Activated naive CD8-positive, alpha-beta T cell treated with anti-CD3 and anti-CD28 coated beads for 36 hours (primary cell): ENCODE measurements at places on chromosomes 11 and 22. TPM values are rescaled to one million over a fixed set of nuclear protein-coding genes. Genes with fewer than 3 reads are reported as not detected.

DNA sequence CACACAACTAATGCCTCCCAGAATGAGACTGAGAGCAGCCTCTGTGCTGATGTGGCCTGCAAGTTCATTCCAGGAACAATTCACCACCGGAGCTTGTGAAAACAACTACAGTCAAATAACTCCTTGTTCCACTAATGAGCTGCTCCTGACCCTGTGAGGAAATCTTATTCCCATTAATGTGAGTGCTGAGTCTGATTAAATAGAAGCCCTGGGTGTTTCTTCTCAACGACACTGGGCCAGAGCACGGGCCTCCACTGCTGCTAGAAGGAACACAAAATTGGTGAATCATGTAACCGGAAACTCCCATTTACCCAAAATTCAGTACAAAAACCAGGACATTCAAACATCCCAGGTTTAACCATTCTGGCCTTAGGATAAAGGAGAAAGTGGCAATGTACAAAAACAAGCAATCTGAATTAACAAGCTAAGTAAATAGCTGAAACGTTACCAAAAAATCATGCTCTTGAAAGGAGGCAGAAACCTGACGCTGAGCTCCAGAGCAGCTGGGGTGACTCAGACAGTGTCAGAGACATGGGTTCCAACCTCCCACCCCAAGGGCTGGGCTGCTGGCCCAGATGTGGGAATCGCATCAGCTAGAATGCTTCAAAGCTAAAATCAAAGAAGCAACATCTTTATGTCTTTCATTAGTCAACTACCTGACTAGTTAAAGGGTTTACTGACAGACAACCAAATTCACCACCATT lies 26.7 kb downstream of the SERGEF start:
- H3K36me3 ChIP-seq = peaks cover 28% of the 10 kb centered on the region
- no peaks in the 10 kb centered on the region for H3K4me1 ChIP-seq
- H3K27me3 ChIP-seq = no peaks in the 10 kb centered on the region
- H3K4me3 ChIP-seq = no peak overlapping the region
- H3K27ac ChIP-seq = no peak overlapping the region

- no peak overlapping the region for H3K27ac ChIP-seq
- H3K27me3 ChIP-seq = no peaks in the 10 kb centered on the region
- no peaks in the 10 kb centered on the region for H3K4me1 ChIP-seq
Observed at GRCh38 chr11:114017723-114018122, 41.8 kb upstream of the ZBTB16 start.

Gene USH1C
- total RNA-seq = not detected

DNA sequence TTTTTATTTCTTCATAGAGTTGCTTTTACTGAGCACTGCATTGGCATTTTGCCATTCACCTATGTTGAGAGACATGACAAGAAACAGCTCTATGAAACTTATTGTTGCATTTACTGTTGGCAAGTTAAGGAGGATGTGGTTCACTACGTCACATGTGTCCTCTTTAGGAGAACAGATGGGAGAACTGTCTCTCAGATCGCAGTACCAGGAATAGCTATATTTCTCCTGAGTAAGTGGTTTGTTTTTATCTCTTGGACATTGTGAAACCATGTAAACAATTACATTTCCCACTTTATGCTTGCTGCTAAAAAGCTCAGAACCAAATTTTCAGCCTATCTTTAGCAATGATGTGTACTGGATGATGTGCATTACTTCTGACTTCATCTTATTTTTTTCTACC lies 34.8 kb upstream of the PSMA1 start:
- H3K27me3 ChIP-seq = no peaks in the 10 kb centered on the region
- H3K36me3 ChIP-seq = peaks cover 58% of the 10 kb centered on the region
- H3K27ac ChIP-seq = peak overlapping the region; percentile 64
- H3K4me1 ChIP-seq = peaks cover 30% of the 10 kb centered on the region
- H3K4me3 ChIP-seq = peak overlapping the region; percentile 4

DNA sequence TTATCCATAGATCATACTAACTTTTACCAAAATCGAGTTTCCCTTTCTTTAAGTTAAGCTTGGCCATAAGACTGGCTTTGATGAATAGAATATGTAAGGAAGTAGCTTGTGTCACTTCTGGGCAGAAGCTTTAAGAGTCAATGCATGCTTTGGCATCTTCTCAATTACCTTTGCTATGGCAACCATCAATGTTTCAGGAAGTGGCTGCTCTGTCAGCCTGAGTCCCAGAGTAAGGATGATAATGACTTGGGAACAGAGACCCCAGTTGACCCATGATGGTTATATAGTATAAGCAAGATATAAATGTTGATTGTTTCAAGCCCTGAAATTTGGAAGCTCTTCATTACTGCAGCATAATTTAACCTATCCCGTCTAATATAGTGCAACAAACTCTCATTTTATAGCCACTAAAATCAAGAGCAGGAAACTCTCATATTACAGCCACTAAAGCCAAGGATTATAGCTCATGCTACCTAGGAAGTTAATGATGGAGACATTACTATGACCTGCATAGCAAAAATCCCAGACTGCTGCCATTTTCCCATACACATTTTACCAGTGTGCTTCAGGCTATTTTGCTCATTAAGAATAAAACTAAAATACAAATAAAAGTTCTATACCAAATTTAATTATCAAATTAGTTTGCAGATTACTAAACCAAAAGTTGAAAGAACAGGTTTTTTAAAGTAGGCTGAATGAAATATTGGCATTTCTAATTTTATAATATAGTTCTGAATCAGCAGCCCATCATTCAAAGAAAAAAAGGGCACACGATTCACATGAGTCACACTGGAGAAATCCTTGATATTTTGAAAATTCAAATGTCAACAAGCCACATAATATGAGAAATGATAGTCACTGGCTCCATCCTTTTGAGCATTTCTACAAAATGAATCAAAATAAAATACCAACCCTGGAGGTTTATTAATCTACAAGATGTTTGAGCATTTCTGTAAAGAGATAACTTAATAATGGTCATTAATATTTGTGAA lies 23.8 kb downstream of the FSHB start:
- H3K36me3 ChIP-seq = no peaks in the 10 kb centered on the region
- no peaks in the 10 kb centered on the region for H3K27me3 ChIP-seq
- H3K4me1 ChIP-seq = peaks cover 8% of the 10 kb centered on the region
- no peak for DNase-seq

Gene DEFB131B
- not detected for total RNA-seq

Gene CHRDL2
- total RNA-seq = not detected

DNA sequence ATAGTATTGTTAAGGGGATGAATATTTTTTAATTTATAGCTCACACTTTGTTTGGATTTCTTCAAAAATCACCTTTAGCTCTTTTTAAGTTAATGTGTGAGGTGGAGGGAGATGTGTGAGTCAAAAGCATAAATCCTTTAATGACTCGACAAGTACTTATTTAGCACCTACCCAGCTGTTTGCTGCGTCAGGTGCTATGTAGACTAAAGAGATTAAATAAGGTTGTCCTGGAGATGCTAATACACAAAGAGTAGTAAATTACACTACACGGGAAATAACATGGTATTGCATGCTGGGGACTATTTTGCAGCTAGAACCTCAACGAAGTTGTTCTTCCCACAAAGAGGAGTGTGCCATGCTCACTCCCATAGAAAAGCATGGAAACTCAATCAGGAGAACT lies 583.3 kb upstream of the TENM4 start:
- H3K4me3 ChIP-seq = no peak overlapping the region
- no peaks in the 10 kb centered on the region for H3K27me3 ChIP-seq
- no peaks in the 10 kb centered on the region for H3K36me3 ChIP-seq

DNA sequence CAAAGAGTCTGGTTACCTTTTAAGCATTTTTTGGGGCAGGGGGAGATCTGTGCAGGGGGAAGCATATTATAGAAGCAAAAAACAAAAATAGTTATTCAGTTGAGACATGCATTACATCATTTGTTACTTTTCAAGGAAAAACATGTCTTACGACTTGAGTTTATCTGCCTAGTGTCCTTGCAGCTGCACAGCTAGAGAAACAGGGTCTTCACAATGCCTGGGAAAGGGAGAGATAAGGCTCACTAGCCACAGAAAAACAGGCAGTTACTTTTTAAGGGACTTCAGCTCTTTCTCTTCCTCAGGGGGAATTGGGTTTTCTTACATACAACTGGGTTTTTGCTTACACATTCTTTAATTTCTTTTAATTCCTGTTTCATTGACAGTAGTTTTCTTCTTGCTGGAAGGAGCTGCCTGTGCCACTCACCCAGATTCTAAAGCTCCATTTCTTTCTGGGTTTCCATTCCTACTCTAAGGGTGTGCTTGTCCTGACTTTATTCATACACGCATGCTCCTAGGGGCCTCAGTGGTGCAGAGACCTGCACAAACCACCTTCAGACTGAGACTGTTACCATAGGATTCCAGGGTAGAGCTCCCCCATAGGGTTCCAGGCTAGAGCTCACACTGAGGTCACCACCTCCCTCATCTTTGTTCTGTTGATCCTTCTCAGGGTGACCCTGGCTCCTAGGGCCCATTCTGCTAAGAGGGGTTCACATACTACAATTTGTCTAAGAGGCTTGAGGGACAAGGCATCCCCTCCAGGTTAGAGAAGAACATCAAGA lies 14.7 kb upstream of the UBQLNL start:
- H3K4me1 ChIP-seq = no peaks in the 10 kb centered on the region
- H3K27me3 ChIP-seq = no peaks in the 10 kb centered on the region
- no peaks in the 10 kb centered on the region for H3K36me3 ChIP-seq
- no peak for DNase-seq
- no peak overlapping the region for H3K4me3 ChIP-seq
- no peak overlapping the region for H3K27ac ChIP-seq

DNA sequence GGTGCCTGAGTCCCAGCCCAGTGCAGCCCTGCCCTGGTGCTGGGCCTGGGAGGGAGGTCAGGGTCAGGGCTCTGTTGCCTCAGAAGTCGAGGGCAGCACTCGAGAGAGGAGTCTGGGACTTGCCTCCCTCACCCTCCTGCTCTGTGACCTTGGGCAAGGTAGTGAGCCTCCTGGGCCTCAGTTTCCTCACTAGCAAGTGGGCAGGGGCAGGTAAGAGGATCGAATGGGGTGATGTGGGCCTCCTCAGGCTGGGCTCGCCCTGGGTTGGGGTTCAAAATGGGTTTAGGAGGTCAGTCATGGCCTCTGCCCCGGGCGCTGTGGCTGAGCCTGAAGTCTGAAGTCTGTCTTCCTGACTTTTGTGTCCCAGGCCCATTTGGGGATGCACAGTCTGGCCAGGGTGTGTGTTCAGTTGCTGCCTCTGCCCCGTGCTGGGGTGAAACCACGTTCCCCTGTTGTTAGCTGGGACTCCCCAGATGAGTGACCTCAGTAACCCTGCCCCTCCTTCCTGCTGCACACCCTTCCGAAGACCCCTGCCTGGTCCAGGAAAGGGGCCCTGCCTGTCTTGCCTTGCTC lies 40.9 kb upstream of the CELSR1 start:
- H3K27me3 ChIP-seq = no peaks in the 10 kb centered on the region
- no peak for DNase-seq
- H3K27ac ChIP-seq = no peak overlapping the region
- peaks cover 27% of the 10 kb centered on the region for H3K4me1 ChIP-seq
- H3K36me3 ChIP-seq = no peaks in the 10 kb centered on the region

GRCh38 chr11:109858152-109858551 lies 235.0 kb upstream of the ZC3H12C start:
- peaks cover 2% of the 10 kb centered on the region for H3K4me1 ChIP-seq
- H3K27me3 ChIP-seq = no peaks in the 10 kb centered on the region
- no peak overlapping the region for H3K27ac ChIP-seq

GRCh38 chr11:30561691-30562415 lies 24.3 kb downstream of the MPPED2 start:
- no peak overlapping the region for H3K27ac ChIP-seq
- H3K27me3 ChIP-seq = peaks cover 4% of the 10 kb centered on the region
- no peaks in the 10 kb centered on the region for H3K36me3 ChIP-seq
- peaks cover 7% of the 10 kb centered on the region for H3K4me1 ChIP-seq
- H3K4me3 ChIP-seq = no peak overlapping the region

DNA sequence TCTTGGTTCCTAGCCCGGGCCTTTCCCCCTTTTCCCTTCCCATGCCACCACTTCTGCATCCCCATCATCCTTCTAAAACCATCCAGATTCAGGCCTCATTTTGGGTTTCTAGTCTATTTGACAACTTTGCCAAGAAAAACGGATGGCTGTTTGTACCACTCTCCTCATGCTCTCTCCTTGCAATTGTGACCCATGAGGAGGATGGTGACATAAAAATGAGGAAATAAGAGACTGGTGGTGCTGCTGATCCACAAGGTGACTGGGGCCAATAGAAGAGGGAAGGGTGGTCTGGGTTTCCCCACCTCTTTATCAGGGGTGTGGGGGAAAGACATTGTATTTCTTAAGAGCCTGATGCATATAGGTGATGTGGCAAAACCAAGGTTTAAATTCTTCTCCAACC lies 1.0 kb downstream of the MS4A4A start:
- no peaks in the 10 kb centered on the region for H3K4me1 ChIP-seq
- DNase-seq = no peak
- no peaks in the 10 kb centered on the region for H3K36me3 ChIP-seq

- peaks cover 27% of the 10 kb centered on the region for H3K4me1 ChIP-seq
- peak overlapping the region; percentile 78 for H3K4me3 ChIP-seq
- H3K36me3 ChIP-seq = peaks cover 2% of the 10 kb centered on the region
- peak overlapping the region; percentile 83 for H3K27ac ChIP-seq
- no peaks in the 10 kb centered on the region for H3K27me3 ChIP-seq
Observed at GRCh38 chr11:66335531-66336233, 552 bp downstream of the RIN1 start.

- H3K27ac ChIP-seq = no peak overlapping the region
- no peak overlapping the region for H3K4me3 ChIP-seq
- no peak for DNase-seq
- peaks cover 1% of the 10 kb centered on the region for H3K36me3 ChIP-seq
- H3K27me3 ChIP-seq = peaks cover 16% of the 10 kb centered on the region
Observed at GRCh38 chr11:119592642-119593041, 136.4 kb downstream of the NECTIN1 start.

Gene ROBO4
- not detected for total RNA-seq

Gene ANKK1
- total RNA-seq = 0.14 TPM

- H3K4me3 ChIP-seq = no peak overlapping the region
- peaks cover 4% of the 10 kb centered on the region for H3K4me1 ChIP-seq
- H3K27me3 ChIP-seq = no peaks in the 10 kb centered on the region
- DNase-seq = no peak
- H3K27ac ChIP-seq = no peak overlapping the region
- H3K36me3 ChIP-seq = peaks cover 4% of the 10 kb centered on the region
Observed at GRCh38 chr22:37922191-37922590, 16.1 kb downstream of the MICALL1 start.

- H3K4me1 ChIP-seq = no peaks in the 10 kb centered on the region
- DNase-seq = no peak
- no peak overlapping the region for H3K27ac ChIP-seq
- H3K36me3 ChIP-seq = no peaks in the 10 kb centered on the region
Observed at GRCh38 chr11:70240337-70240736, 30.2 kb upstream of the PPFIA1 start.

DNA sequence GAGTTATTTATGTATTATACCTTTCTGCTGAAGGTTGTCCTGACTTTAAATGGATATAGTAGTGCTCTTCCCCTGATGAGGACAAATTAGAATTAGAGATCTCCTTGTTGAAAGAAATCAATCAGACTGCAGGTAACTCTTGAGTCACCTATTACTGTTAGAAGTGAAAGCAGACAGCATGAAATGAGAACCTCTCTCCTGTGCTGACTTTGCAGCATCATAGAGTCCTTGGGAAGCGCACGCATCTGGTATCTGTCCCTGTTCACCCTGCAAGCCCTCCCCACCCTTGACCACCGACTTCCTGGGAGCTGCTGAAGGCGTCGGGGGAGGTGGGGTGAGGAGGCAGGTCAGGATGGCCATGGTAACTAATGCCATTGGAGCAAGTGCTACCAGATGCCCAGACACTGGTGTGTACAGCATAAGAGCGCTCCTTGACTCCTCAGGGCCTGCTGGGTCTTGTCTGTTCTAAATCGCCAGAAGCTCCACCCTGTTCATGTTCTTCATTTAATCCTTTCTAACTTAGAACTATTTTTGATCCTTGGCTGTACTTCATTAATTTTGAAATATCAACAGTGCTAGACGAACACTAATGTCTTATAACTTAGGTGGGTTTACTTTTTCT lies 143.9 kb downstream of the WNT7B start:
- H3K4me3 ChIP-seq = no peak overlapping the region
- no peak for DNase-seq
- no peaks in the 10 kb centered on the region for H3K27me3 ChIP-seq
- H3K27ac ChIP-seq = no peak overlapping the region
